ENCODE measurements at places on chromosomes 2 and 18.

DNA sequence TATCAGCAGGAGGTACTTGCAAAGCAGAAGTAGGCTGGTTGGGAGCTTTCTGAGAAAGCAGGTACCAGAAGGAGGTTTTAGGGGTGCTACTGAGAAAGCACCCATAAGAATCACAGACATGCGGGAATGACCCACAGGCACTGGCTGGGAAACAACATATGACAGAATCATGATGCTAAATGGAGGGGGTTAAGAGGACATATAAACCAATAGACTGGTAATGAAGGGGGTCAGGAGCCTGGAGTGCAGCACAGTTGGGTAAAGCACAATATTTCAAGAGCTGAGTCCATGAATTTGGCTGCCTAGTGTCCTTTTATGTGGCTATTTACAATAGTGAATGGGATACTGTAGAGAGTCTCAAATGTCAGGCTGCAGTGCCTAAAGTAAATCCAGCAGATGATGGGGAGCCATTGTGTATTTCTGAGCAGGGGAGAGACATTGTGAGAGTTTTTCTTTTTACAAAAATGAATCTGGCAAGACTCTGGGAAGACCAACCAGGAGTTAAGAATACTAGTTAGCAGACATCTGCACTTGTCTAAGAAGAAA lies 27.6 kb upstream of the GMCL1 start:
- DNase-seq: no peak

GRCh38 chr2:74511104-74511989 lies 2.9 kb upstream of the TLX2 start:
- no peak for DNase-seq

- DNase-seq: peak; percentile 43
Observed at GRCh38 chr2:118013221-118013723, 598 bp downstream of the CCDC93 start.

- DNase-seq: no peak
Observed at GRCh38 chr2:27756544-27757498, 14.7 kb upstream of the MRPL33 start.

GRCh38 chr2:130837175-130837810 lies 579 bp downstream of the ARHGEF4 start:
- DNase-seq: no peak

- no peak for DNase-seq
Observed at GRCh38 chr18:396251-396555, 104.3 kb downstream of the COLEC12 start.

GRCh38 chr2:177611310-177611886 lies 218.8 kb downstream of the AGPS start:
- DNase-seq: no peak
